ENCODE measurements at places on chromosomes 5 and 9.
A peak's percentile ranks its signal among the peaks of the same experiment; 100 is the strongest.

DNA sequence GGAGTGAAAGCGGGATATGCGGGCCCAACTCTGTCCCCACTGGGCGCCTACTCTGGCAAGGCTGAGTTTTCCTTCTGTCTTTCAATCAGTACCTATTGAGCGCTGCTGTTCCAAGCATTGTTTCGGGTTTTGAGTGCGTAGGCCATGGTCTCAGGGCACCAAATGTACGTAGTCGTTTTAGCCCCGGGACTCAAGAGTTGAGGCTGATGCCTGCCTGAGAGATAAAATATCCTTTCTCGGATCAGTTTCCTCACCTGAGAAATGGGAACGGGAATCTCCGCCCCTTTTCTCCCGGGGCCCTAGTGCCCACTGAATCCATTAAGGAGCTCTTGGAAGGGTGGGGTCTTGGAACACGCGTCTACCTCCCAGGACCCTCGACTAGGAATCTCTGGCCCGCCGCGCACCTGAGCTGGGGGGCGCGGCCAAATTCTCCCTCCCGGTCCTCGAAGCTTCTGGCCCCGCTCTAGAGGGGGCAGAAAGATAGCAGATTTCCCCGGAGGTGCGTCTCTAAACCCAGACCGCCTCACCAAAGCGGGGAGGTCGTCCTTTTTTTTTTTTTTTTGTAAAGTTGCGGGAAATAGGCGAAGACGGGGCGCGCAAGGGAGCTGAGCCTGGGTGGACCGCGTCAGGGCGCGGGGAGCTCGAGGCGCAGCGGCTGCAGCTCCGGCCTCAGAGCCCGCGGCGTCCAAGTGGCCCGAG lies 494 bp upstream of the CXXC5 start:
- DNase-seq, result no peak

DNA sequence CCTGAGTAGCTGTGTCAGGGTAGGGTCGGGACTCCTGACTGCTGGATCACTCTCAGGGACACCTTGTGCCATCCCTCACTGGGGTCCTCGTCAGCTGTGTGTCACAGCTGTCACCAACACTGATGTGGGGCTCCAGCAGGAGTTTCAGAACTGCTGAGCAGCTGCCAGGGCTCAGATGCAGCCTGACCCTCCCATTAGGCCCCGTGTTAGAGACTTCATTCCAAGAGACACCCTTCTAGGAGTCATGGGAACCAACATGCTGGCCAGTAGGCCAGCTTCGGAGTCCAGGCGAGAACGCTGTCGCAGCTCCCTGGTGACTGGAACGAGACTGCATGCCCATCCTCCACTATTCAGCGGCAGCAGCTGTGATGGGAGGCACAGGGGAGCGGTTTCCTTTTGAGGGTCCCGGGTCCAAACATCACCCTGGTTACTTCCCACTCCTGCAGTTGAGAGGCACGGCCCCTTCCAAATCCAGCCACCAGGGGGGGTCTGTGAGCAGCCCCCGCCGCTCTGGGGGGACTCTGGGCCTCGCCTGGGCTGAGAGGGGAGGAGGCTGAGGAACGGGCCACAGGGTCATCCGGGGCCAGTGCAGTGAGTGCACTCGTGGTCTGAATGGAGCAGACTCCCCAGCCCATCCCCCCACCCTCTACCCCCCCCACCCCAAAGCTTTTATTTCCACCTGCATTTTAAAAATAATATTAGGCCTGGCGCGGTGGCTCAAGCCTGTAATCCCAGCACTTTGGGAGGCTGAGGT lies 12.6 kb upstream of the TCF7 start:
- DNase-seq, result peak; percentile 97

GRCh38 chr5:116062352-116062751 lies 22.5 kb upstream of the COMMD10 start:
- DNase-seq, result no peak

- no peak for DNase-seq
Observed at GRCh38 chr9:125932012-125932411, 184.8 kb downstream of the PBX3 start.

- no peak for DNase-seq
Observed at GRCh38 chr5:138833080-138833479, 42.1 kb downstream of the LRRTM2 start.

- no peak for DNase-seq
Observed at GRCh38 chr9:9847750-9848149, 765.1 kb downstream of the PTPRD start.

- no peak for DNase-seq
Observed at GRCh38 chr5:147169399-147169798, 65.4 kb upstream of the STK32A start.

GRCh38 chr5:137056676-137057075 lies 442.4 kb downstream of the SPOCK1 start:
- DNase-seq, result no peak

- no peak for DNase-seq
Observed at GRCh38 chr9:79120533-79120932, 451.2 kb upstream of the TLE4 start.

DNA sequence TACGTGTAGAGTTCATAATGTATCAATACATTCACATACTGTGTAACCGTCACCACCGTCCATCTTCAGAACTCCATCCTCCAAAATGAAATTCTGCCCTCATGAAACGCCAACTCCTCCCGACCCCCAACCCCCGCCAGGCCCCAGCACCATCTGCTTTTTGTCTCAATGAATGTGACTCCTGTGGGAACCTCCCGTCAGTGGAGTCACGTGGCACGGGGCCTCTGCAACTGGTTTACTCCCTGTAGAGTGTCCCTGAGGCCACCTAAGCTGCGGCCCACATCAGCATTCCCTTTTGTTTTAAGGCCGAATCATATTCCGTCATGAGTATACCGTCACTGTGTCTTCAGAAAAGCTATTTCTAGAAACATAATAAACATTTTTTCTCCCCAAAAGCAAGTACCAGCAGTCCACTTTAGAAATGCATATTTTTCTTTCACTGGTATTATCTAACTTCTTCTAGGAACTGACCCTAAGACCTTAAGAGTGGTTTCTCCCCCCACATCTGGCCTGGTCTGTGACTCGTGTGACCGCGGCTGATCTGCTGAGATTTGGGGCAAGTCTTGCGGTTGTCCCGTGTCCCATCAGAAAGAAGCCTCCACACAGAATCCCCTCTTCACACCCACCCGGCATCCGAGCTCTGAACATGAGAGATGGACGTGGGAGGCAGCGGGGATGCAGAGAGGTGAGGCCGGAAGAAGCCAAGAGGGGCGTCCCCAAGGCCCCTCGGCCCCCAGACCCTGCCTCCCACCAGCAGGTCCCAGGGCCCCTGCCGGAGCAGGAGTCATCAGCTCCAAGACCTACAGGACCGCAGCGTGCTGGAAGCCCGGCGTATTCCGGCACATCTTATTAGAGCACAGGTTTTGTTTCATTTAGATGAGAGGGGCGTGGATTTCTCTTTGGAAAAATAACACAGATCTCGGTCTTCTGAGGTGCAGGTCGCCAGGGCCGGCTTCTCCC lies 38.3 kb downstream of the SLC6A3 start:
- no peak for DNase-seq

DNA sequence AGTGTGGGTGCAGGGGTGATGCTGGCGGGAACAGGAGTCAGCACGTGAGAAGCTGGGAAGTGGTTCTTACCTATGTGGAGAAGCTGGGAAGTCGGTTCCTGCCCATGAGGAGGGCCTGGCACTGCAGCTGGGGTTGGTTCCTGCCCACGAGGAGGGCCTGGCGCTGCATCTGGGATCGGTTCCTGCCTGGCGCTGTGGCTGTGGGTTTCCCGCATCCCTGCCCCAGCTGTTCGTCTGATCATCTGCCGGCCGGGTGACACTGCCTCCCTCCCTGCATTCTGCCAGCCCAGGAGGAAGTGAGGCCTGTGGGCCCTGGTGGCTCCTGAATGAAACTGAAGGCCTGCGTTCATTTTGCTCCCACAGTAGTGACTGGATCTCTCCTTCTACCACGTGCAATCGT lies 5.1 kb downstream of the OBP2A start:
- no peak for DNase-seq

GRCh38 chr5:169637549-169638121 lies 560 bp downstream of the DOCK2 start:
- DNase-seq, result no peak

DNA sequence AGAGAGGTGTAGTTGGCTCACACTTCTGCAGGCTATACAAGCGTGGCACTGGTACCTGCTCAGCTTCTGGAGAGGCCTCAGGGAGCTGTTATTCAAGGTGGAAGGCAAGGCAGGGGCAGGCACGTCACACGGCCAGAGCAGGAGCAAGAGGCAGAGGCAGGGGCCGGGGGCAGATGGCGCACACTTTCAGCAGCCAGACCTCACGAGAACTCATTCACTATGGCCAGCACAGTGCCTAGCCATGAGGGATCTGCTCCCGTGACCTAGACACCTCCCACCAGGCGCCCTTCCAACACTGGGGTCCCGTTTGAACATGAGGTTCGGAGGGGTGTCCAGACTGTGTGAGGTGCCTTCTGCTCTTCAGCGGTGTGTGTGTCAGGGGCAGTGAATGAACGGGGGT lies 71.0 kb upstream of the FCN1 start:
- no peak for DNase-seq

DNA sequence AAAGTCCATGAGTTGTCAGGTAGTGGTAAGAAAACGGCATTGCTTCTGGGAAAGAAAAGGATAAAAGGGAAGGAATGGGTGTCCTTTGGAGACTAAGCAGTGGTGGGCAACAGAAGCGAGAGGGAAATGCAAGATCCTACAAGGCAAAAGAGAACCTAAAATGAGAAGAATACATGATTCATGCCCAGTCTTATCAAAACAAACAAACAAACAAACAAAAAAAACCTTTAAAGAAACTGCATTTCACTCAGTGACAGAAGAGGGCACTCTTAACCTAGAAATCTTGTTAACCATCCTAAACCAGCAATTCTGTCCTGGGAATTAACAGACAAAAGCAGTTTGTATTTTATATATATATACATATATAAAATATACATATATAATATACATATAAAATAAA lies 88.5 kb downstream of the SUSD1 start:
- no peak for DNase-seq

DNA sequence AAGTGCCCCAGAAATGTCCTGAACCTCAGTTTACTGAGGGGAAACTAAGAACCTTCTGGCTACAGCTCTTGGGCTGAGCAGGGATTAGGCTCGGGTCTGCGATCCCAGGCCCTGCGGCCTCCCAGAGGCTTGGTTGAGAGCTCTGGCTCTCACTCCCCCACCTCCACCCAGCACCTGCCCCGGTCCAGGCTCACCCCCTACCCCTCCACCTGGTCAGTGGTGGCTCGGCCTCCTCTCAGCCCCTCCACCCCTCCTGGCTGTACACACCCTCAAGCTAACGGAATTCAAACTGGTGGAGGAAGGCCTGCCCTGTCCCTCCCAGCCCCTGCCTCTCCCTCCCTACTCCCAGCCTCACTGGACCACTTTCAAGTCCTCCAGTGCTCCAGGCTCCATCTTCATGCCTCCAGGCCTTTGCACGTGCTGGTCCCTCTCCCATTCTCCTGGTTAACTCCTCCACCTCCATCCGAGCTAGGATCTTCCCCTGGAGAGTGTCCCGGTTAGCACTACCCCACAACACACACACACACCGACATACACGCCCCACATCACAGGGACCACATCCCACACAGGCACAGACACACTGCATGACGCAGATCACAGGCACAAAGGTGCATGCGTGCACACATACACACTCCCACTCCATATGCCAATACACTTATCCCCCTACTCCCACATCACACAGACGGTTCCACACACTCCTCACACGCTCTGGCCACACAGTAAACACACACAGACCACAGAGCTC lies 130.9 kb downstream of the C9orf50 start:
- no peak for DNase-seq

GRCh38 chr9:11194246-11194645 lies 581.4 kb upstream of the PTPRD start:
- DNase-seq, result no peak

GRCh38 chr9:112505607-112506006 lies 19.0 kb downstream of the KIAA1958 start:
- no peak for DNase-seq

GRCh38 chr9:38157711-38158110 lies 88.7 kb upstream of the SHB start:
- DNase-seq, result no peak

DNA sequence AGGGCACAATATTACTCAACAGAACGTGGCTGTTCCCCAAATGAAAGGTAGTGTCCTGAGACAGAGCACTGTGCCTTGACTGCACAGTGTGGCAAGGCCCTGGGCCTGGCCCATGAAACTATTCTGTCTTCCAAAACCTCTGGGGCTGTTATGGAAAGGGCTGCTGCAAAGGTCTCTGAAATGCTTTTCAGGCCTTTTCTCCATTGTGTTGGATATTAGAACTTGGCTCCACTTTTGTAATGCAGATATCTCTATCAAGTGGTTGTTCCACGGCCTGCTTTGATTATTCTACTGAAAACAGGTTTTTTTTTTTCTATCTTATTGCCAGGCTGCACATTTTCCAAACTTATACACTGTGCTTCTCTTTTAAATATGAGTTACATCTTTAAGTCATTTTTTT lies 777.5 kb upstream of the TYRP1 start:
- no peak for DNase-seq

DNA sequence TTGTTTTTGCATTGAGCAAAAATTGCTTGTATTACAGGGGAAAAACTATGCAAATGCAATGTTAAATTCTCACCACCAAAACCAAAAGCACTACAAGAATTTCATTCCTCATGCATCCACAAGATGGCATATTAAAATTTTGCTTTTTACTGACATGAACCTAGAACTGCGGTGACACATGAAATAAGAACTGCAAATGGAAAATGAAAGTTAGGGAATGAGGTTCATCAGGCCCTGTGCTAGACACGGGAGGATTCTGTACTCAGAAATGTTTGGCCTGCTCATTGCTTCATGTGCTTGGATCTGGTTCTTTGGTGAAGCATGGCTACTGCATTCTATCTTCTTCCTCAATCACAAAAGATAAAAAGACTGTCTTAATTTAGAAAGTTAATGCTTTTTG lies 9.1 kb upstream of the RFK start:
- no peak for DNase-seq

DNA sequence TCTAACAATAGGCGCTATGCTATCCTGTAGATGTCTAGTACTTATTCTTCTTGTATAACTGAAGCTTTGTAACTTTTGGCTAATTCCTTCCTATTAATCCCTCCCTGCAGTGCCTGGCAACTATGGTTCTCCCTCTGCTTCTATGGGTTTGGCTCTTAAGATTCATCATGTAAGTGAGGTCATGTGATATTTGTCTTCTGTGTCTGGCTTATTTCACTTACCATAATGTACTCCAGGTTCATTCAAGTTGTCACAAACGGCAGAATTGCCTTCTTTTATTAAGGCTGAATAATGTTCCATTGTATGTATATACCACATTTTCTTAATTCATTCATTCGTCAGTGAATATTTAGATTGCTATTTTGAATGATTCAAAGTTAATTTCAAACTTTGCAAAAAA lies 149.9 kb upstream of the GAS1 start:
- no peak for DNase-seq

DNA sequence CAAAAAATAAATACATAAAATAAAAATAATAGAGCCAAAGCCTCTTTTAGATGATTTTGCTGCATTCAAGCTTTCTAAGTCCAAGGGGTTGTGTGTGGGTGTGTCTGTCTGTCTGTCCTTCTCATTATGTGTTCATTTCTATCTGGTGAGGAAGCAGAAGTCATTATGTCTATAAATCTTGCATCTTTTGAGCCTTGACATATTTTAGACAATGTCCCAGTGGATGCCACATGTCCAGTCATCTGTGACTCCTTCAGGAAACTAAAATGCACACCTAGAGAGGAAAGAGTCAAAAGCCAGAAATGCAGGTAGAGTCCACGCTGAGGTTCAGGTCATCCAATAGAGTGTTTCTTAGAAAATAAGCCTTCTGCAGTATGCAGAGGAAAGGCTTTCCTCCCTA lies 80.9 kb downstream of the GALNT10 start:
- no peak for DNase-seq
